ENCODE measurements at places on chromosomes 7 and 10. TPM values are rescaled to one million over a fixed set of nuclear protein-coding genes. Genes with fewer than 3 reads are reported as not detected.

DNA sequence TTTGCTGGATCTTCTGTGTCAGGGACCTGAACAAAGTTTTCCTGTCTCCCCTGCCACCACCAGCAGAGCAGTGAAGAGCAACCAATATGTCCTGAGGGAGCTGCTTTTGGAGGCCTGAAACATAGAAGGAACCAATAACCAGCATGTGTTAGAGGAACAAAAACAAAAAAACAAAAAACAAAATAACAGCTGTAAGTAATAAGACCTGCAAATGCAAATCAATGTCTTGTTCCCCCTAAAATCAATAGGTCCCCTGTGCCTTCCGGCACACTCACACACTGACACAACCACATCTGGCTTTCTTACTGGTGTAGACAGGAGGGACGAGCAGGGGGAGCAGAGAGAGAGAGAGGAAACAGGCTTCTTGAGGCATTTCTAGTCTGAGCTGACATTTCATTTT is 94.1 kb downstream of the NRG3 start:
- no peak for DNase-seq

- no peak for DNase-seq
Measured at GRCh38 chr7:34445653-34446052, 212.4 kb upstream of the NPSR1 start.

Gene SCART1
- 5.6 TPM for total RNA-seq

Gene OR2A5
- total RNA-seq = not detected

DNA sequence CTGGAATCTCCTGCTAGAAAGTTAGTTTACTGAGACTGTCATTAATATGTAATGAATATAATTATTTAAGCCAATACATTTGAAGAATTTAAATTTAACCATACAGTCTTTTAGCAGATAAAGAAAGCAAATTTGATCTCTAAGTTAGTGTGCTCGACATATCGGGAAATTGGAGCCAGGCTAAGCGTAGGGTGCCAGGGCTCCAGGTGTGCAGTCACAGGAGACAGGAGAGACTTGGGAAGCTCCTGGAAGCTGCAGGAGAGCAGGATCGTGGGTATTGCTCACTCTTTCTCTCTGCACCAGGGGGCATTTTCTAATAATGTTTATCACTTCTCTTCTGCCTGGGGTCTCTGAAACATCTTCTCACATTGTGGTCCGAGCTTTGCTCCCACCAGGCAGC is 342.0 kb upstream of the ANKRD30A start:
- peak; percentile 14 for DNase-seq

GRCh38 chr10:86265236-86265894 is 101.2 kb downstream of the GRID1 start:
- no peak for DNase-seq

DNA sequence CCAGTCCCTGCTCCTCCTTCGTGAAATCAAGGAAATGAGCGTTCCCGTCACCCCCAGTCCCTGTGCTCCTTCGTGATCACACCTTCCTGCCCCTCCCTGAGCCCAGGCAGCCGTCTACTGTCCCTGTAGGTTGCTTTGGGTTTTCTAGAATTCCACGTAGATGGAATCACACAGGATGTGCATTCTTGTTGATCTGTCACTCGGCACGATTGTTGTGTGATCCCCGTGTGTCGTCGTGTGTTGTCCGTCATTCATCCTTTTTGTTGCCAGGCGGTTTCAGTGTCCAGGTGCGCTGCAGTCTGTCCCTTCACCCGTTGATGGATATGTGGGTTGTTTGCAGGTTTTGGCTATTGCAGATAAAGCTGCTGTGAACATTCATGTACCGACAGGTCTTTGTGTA is 9.4 kb downstream of the MTG1 start:
- no peak for DNase-seq

Gene GIMAP4
- not detected for total RNA-seq

Gene CPXM2
- total RNA-seq = 0.36 TPM

GRCh38 chr10:85598646-85599045 is 767.9 kb downstream of the GRID1 start:
- DNase-seq = no peak

DNA sequence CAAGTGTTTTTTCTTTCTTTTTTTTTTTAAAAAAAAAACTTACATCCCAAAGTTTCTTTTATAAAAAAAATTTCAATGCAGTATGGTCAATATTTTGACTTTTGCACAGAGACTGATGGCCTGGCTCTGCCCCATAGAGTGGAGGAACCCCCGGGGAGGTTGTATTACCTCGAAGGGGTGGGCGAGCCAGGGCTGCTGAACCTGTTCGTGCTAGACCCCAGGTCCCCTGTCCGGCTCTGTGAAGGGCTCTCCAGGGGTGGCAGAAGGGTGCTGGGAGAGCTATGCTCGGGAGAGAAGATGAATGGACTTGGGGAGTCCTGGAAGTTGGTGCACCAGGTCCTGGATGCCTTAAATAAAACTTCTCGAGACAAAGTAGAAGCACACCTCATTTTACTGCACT is 446.4 kb upstream of the KLF6 start:
- DNase-seq = no peak

- peak; percentile 32 for DNase-seq
Measured at GRCh38 chr10:29877793-29878491, 181.4 kb downstream of the JCAD start.

DNA sequence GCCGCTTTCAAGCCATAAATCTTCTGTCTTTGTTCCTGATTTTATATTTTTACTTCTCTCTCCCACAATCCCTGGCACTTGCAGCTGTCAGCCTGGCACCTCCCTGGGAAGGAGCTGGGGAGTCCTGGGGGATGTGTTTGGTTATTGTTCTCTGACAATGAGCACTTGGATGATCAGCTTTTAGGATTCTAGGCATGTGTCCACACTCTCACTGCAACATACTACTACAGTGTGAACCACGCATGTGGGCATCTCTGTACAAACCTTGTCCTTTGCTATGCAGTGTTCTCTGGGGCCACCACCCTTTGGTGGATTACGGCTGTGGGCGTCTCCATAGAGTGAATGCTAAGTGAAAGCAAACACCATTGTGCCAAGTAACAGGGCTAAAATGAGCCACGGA is 168.4 kb upstream of the KMT2E start:
- no peak for DNase-seq

GRCh38 chr7:29413626-29414136 is 150.0 kb upstream of the PRR15 start:
- DNase-seq = no peak

Gene JCAD
- 47.0 TPM for total RNA-seq

Gene PIP
- not detected for total RNA-seq

- no peak for DNase-seq
Measured at GRCh38 chr10:11305825-11306593, 288.3 kb downstream of the CELF2 start.

- DNase-seq = peak; percentile 69
Measured at GRCh38 chr7:158050978-158051651, 536.5 kb downstream of the PTPRN2 start.

DNA sequence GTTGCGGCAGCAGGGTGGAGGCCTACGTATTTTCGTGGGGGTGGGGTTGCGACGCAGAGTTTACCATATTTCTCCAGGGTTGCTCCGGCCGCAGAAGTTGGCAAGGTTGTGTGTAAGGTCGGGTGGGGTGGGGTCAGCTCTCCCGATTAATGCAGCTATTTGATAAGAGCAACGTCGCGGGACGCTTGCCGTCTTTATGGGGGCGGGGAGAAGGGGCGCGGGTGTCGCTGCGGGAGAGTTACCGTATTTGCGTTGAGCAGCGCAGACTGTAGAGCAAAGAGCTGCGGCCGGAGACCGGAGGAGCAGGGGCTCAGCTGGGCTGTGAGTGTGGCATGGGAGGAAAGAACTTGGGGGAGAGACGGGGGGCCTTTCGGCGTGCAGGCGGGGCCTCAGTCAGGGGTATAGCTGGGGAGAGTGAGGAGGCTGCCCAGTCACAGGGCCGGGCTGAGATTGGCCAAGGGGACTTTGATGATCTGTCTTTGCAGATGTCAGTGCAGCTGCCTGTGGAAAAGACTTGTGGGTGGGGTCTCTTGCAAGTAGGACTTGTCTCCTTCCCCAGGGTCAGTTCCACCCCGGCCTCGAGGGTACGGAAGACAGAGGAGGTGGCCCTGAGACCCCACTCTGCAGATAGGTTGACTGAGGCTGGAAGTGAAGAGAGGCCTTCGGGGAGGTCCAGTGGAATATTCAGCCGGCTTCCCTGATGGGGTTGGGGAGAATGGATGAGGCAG is 26.6 kb downstream of the ZNF775 start:
- DNase-seq = peak; percentile 94

DNA sequence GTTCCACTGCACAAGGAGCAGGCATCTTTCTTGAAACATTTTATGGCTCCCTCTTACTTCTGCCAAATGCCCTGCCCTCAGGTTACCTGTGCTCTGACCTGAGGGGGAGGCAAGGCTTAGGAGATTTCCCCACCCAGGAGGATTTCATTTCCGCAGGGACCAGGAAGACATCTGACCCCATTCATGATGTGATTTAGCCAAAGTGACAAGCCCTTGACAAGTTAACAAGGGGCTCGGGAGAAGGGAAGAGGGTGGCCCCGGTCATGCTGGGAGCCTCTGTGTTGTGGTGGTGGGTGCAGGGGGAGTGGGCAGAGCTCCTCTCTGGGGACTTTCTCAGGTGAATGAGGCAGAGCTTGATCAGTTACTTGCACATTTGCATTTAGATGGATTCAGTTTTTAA is 18.9 kb downstream of the GIMAP5 start:
- no peak for DNase-seq

Gene ZNF239
- 4.7 TPM for total RNA-seq

- no peak for DNase-seq
Measured at GRCh38 chr7:88477976-88478375, 171.3 kb upstream of the STEAP4 start.

DNA sequence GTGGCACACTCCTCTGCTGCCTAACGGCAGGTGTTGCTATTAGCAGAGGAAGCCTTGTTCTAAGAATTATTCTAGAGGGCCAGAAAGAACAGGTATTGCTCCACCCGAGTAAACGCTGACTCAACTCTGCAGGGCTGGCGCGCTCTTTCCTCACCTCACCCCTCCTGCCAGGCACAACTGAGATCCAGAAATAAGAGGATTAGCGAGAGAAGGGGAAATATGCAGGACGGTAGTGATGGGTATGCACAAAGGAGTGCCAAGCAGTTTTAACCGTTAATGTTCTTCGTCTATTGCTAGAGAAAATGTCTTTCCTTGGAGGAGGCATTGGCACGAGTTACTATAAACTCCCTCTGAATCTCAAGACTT is 369 bp upstream of the SCIN start:
- no peak for DNase-seq

Gene SFXN3
- total RNA-seq = 106 TPM

Gene NRCAM
- total RNA-seq = 0.88 TPM

- no peak for DNase-seq
Measured at GRCh38 chr10:71873582-71874211, 22.6 kb upstream of the PSAP start.

GRCh38 chr7:16891874-16892643 is 10.3 kb upstream of the AGR3 start:
- DNase-seq = no peak

DNA sequence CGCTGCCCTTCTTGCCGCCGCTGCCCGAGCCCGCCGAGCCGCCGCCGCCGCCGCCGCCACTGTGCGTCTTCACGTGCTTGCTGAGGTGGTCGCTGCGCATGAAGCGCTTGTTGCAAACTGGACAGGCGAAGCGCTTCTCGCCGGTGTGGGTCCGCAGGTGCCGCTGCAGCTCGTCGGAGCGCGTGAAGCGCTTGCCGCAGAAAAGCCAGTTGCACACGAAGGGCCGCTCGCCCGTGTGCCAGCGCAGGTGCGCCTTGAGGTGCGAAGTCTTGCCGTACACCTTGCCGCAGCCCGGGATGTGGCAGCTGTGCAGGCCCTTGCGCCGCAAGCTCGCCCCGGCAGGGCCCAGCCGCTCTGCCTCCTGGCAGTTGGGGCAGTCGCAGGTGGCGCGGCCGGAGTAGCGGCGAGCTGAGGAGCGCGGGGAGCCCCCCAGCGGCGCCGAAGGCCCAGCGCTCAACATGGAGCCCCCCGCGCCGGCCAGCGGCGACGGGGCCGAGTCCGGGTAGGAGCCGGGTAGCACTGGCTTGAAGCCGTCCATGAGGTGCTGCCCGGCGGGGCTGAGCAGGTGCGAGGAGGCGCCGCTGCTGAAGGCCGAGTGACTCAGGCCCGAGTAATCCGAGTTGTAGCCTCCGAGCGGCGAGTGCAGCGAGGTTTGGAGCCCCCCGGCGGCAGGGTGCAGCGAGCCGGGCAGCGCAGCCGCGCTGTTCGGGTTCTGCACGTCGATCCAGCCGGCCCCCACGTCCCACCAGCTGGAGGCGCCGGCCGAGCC is 2.1 kb downstream of the SP8 start:
- DNase-seq = peak; percentile 87

GRCh38 chr7:44188480-44189225 is 586 bp downstream of the GCK start:
- no peak for DNase-seq

Gene CPA1
- total RNA-seq = 1.1 TPM

GRCh38 chr10:74967911-74968666 is 141.7 kb downstream of the KAT6B start:
- DNase-seq = no peak

Gene TMEM130
- total RNA-seq = 1.1 TPM

Gene STAG3
- total RNA-seq = 0.59 TPM

Gene ZSWIM8
- total RNA-seq = 63.1 TPM

GRCh38 chr10:50387007-50387731 is 135.9 kb upstream of the ASAH2 start:
- DNase-seq = no peak

DNA sequence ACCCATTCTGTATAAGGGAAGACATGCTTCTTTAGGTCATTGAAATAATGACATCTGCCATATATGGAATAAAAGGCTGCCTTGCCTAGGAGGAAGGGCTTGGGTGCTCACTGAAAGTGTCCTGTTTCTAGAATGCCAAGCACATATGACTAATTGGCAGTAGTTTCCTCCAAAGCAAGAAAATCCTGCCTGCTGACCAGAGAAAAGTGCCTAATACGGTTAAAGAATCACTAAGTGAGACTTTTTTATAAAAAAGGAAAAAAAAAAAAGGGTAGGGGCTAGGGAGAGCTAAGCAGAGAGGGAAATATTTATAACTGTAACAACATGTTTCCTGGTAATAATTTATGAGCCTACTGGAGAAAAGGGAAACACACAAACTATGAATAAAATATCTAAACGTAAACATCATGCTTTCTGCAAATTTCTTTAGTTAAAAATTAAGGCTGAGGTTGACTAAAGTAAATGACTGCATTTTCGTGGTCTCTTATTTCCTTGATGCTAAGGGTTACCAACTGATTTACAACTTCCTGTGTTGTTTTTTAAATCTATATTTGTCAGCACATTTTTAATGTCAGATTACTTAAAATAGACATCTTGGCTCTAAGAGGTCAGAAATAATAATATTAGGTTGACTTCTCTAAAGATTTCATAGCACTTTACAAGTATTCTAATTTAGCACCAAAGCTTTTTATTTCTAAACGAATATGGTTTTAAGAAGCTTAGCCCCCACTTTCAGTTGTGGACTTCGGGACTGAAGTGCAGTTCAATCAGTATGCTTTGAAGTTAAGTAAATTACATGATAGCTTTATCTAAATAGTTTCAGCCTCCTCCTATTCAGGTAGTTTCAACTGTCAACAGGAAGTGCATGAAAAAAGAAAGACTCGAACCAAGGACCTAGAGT is 89.6 kb downstream of the CABCOCO1 start:
- no peak for DNase-seq

DNA sequence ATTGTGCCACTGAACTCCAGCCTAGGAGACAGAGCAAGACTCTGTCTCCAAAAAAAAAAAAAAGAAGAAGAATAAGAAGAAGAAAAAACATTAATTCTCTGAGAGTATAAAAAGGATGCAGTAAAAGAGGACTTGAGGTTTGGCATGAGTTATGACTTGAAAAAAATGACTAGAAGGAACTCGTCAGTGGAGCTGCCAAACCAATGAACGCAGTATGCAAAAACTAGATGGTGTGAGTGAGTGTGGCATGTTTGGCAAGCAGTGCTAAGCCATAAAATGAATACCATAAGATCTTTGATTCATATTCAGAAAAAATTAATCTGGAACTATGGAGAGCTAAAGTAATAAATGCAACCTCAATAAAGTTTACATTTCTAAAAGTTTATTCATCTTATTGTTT is 68.6 kb upstream of the MEOX2 start:
- DNase-seq = peak; percentile 72

Measured in osteoblast (primary cell).